ENCODE measurements at places on chromosomes 12 and 14. TPM values are rescaled to one million over a fixed set of nuclear protein-coding genes. Genes with fewer than 3 reads are reported as not detected.

Gene JAG2
- total RNA-seq, result 1.8 TPM

GRCh38 chr12:53220694-53221202, 11.3 kb downstream of the RARG start:
- peak; percentile 94 for DNase-seq

DNA sequence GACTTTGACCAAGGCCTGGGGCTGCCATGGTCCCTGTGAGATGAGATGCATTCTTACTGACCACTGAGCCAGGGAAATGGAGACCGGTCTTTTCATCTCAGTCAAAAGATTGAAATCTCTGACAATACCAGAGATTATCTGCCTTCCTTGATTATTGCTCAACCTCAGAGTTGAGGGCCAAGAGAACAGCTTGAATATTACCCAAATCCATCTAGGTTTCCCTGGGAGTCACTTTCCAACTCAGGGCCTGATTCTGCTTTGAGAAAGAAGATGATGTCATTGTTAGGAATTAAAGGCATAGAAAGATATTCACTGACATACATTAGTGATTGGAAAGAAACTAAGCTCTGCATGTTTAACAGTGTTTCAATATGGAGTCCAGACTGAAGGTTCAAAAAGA, 515.9 kb upstream of the TBX3 start:
- no peak for DNase-seq

DNA sequence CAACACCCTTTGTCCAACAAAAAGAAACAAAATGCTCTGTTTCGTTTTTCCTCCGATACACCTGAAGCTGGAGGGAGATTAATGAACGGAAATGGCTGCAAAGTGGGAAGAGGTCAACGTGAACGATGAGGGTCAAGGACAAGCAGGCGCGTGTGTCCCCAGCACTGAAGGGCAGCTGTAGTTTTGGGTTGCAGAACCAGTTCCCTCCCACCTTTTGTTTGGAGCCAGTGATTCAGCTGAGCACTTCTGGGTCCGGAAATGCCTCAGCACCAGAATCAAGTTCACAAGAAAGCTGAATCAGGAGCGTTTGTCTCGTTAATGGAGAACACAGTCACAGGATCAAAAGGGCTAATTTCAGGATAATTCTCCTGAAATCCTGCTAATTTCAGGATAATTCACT, 51.1 kb upstream of the PWP1 start:
- DNase-seq, result no peak

- DNase-seq, result no peak
Measured at GRCh38 chr12:113457185-113457584, 14.5 kb downstream of the LHX5 start.
